ENCODE measurements at places on chromosomes 2 and 18.

GRCh38 chr18:74784752-74785151 lies 187.1 kb downstream of the ZNF407 start:
- DNase-seq = no peak

DNA sequence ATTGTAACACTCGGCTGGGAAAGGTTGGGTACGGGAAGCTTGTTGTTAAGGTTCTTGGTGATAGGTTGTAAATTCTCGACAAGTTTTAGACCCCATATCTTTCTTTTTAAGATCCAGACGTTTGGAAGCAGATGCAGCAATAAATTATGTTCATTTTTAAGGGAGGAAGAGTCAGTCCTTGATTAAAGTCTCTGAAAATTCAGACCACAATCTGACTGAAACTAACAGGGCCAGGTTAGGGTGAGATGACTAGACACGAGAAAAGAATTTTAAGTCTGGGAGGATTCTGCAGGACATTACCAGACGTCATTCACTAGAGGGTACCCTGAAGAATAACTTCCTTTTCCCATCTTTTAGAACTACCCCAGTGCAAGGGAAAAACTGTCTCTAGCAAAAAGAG lies 16.1 kb downstream of the WIPF1 start:
- DNase-seq = no peak

GRCh38 chr2:11659851-11660250 lies 10.1 kb downstream of the NTSR2 start:
- DNase-seq = no peak

DNA sequence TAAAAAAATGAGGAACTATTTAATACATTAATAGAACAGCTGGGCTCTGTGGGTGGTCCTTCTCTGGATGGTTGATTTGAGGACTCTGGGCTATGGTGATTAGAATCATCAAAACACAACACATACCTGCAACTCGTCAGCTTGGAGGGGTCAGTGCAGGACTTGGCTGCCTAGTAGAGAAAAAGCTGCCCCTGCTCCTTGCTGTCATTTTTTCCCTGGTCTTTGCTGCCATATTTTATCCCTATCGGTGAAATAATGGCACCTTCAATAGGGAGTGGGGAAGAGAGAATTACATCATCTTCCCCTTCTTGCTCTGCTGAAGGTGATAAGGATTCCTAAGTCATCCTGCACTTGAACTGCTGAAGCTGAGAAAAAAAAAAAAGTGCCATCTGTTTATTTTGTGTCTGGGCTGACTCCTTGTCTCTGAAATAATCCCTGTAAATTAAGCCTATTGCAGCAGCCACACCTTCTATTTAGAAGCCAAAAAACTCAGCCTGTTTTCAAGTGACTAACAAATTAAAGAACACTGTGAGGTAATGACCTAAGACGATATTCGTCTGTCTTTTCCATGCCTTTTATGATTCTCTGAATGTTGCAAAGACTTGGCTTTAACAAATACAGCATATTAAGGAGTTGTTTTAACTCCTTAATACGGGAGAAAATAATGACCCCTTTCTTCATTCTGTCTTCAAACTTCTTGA lies 89.3 kb downstream of the ACVR1 start:
- no peak for DNase-seq

DNA sequence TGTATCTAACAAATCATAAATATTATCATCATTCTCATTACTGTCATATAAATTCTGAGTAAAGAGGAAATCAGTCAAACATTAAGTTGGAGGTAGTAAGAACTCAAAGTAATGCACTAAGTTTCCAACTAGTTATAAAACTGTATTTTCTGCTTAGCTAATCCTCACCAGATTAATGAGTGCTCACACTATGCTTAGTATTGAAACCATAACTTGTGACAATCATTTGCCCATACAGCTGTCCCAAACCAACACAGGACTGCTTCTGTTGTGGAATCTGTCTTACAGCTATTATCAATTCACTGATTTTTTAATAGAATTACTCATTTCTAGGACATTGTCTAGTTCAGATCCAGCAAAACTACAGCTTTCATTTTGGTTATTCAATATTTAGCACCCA lies 41.5 kb upstream of the TANK start:
- DNase-seq = no peak

- peak; percentile 67 for DNase-seq
These were observed at the start of gene CTNNA2 for GRCh38 chr2:79512442-79513401. Gene CTNNA2, plus strand, starts transcription at chr2:79513051.

- DNase-seq = no peak
These were observed 47.4 kb upstream of the KDM3A start for GRCh38 chr2:86393521-86394491.

Data from Jurkat, Clone E6-1 (cell line).